ENCODE measurements at places on chromosomes 11 and 22.
A peak's percentile ranks its signal among the peaks of the same experiment; 100 is the strongest.

- DNase-seq = no peak
Measured at GRCh38 chr11:56848141-56848809, 99.8 kb upstream of the OR9G4 start.

- DNase-seq = no peak
Measured at GRCh38 chr22:48947636-48948035, 880.0 kb downstream of the BRD1 start.

- DNase-seq = no peak
Measured at GRCh38 chr22:39248254-39248653, 3.5 kb upstream of the PDGFB start.

- DNase-seq = no peak
Measured at GRCh38 chr11:47001781-47002181, 65.2 kb downstream of the CSTPP1 start.

- no peak for DNase-seq
Measured at GRCh38 chr11:91819195-91819594, 405.4 kb upstream of the FAT3 start.

DNA sequence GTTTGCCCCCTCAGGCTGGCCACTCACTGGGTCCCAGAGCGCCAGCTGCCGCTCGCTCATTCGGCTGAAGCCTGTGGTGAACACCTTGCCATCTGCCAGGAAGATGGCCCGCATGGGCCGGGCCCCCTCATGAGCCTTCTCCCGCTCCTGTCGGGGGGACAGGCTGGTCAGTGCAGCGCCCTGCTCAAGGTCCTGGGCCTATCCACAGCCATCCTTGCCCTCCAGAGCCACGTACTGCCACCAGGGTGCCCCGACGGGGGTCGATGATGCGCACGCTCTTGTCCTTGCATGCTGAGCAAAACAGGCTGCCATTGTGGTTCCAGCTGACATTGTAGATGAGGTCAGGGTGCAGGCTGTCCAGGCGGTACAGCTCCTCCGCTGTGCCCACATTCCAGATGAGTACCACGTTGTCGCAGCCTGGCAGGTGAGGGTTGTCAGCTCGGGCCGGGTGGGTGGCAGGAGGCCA, 2.1 kb downstream of the CORO1B start:
- DNase-seq = no peak

GRCh38 chr11:113105592-113105991, 144.4 kb downstream of the NCAM1 start:
- DNase-seq = no peak

DNA sequence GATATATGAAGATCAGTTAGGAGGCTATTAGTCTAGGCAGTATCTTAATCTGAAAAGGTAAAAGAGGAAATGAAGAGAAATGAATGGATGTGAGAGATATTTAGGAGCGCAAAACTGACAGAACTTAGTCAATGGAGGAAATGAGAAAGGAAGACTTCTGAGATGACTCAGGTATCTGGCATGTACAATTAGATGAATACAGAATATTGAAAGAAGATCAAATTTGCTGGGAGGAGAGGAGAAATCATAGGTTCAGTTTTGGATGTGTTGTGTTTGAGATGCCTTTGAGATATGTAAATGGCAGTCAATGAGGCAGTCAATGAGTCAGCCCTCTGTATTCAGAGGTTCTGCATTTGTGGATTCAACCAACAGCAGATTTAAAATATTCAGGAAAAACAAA, 42.9 kb upstream of the GAB2 start:
- peak; percentile 14 for DNase-seq
